GM23338 (cell line): ENCODE measurements at places on chromosomes 5 and 9. TPM values are rescaled to one million over a fixed set of nuclear protein-coding genes. Genes with fewer than 3 reads are reported as not detected.

- no peak for DNase-seq
Observed at GRCh38 chr9:89461265-89461664, 36.6 kb downstream of the SEMA4D start.

PCDHA5 gene
- 1.4 and 3.1 TPM in 2 replicates for total RNA-seq

DNA sequence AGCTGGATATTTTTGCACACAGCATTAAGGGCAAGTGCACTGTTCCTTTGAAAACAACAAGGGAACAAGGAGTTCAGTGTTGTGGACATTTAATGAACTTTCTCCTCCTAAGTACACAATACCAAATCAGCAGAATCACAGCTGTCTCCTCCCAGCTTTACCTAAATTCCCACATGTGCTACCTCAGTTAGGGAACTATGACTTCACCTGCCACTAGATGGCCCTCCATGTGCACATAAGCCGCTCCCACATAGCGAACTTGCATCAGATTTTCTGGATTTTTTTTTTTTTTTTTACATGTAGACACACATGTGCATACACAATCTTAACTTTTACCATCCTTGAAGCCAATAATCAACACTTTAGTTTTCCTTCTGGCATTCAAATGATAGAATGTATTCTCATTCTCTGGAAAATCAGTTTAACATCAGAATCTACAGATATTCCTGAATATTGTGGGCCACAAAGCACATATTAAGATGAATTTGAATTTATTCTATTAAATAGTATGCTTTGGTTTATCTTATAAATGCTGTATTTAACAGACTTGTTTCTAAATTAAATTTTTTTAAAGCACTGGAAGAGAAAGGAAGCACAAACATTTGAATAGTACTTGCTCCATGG lies 123.6 kb downstream of the PALM2AKAP2 start:
- peak; percentile 81 for DNase-seq

- no peak for DNase-seq
Observed at GRCh38 chr9:108852079-108852478, 3.7 kb downstream of the ACTL7B start.

TRPM3 gene
- total RNA-seq = 6.0 and 8.2 TPM in 2 replicates

- DNase-seq = no peak
Observed at GRCh38 chr5:1541702-1542400, 18.1 kb upstream of the LPCAT1 start.

REEP2 gene
- total RNA-seq = 23.0 and 29.8 TPM in 2 replicates

DNA sequence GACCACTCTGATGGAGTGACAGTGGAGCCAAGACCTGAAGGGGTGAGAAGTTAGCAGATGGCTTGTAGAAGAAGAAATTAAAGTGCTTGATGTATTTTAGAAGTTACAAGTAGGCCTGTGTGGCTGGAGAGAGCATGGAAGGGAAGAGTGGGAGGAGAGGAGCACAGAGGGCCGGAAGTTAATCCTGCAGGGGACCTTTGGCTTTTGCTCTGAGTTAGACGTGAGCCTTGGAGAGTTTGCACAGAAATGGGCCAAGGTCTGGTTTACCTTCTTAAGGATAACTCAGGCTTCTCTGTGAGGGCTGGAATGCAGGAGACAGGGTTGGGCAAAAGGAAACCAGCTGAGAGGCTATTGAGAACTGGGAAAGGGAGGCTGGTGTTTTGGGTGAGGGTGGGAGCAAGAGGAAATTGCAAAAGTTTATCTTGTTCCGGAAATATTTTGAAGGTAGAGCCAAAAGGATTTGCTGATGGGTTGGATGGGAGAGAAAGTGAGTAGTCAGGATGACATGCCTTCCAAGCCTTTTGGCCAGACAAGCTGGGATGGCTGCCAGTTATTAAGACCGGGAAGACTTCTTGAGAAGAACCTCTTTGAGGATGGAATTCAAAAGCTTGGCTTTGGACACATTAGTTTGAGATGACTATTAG lies 17.5 kb upstream of the F2RL1 start:
- no peak for DNase-seq

CDHR2 gene
- total RNA-seq = not detected in 2 replicates

DNA sequence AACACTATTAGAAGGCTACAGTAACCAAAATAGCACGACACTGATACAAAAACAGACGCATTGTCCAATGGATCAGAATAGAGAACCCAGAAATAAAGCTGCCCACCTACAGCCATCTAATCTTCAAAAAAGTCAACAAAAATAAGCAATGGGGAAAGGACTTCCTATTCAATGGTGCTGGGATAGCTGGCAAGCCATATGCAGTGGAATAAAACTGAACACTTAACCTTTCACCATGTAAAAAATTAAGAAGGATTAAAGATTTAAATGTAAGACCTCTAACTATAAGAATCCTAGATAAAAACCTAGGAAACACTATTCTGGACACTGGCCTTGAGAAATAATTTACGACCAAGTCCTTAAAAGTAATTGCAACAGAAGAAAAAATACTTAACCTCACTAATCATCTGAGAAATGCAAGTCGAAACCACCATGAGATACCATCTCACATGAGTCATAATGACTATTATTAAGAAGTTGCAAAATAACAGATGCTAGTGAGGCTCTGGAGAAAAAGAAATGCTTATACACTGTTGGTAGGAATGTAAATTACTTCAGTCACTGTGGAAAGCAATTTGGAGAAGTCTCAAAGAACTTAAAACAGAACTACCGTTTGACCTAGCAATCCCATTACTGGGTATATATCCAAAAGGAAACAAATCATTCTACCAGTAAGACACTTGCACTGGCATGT lies 203.3 kb upstream of the CDH9 start:
- no peak for DNase-seq

GRCh38 chr5:91638010-91638409 lies 254.9 kb upstream of the ARRDC3 start:
- no peak for DNase-seq

GPRIN1 gene
- total RNA-seq = 11.7 and 14.6 TPM in 2 replicates

INSL6 gene
- total RNA-seq = not detected in 2 replicates

DNA sequence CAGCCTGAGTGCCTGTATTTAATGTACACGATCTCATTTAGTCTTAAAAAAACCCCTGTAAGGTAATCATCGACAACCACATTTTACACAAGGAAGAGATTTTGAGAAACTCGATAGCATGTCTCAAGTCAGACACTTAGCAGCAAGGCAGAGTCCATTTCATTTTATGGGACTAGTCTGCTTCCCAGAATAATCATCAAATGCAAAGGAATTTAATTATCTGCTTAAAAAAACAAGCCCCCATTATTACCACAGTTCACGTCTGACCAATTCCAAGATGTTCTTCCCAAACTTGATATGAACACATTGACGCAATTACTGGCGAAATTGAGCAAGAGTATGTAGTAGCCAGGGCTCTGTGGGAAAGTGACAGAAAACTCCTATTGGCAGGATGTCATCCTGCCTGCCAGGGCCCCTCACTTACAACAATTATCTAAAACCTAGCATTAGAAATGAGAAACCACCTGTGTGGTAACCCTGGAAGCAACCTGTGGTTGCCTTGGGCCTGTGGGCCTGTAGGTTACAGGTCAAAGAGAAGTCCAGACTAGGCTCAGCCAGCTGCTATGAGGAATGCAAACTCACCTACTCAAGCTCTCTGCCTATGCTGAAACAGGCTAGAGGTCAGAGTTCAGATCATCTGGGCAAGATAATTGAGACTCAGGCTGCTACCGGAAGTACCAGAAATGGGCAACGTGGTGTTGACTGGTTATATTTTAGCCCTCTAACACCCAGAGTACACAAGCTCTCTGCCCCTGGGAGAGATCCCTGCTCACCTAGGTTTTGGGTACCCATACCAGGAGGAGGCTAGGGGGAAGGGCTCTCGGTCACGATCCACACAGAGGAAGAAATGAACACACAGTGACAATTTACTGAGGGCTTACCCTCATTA lies 1.6 kb downstream of the B4GALT1 start:
- DNase-seq = no peak

- DNase-seq = peak; percentile 27
Observed at GRCh38 chr5:92378966-92379611, 996.0 kb upstream of the ARRDC3 start.

PCDHGA1 gene
- total RNA-seq = 1.7 and 2.2 TPM in 2 replicates

- DNase-seq = no peak
Observed at GRCh38 chr5:148978370-148979082, 84.3 kb downstream of the SH3TC2 start.

DNA sequence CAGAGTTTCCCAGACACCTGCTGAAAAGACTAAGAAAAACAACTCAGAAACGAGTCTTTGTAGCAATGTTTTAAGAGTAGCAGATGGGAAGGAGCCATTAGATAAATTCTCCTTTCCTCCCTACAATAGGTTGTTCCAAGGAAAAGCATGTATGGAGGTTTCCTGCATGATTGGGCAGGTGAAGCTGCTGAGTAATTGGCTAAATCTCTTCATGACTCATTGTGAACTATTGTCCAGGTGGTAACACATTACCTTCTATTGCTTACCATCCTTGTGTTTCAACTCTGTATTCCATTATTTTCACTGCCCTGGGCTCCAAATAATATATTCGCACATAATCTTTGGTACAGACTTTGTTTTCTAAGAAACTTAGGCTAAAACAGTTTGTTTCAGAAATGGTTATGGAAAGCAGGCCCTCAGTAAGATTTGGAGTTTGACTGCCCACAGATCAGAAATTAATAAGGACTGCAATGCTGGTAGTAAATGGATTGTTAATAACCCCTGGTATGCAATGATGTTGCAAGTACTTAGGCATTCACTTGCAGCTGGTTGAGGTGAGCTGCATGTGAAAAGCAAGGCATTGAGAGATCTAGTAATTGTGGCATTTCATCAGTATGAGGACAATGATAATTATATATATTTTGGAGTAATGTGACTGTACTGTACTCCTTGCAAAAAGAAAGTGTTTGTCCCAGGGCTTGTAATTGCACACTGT lies 281.4 kb upstream of the VLDLR start:
- DNase-seq = no peak

DNA sequence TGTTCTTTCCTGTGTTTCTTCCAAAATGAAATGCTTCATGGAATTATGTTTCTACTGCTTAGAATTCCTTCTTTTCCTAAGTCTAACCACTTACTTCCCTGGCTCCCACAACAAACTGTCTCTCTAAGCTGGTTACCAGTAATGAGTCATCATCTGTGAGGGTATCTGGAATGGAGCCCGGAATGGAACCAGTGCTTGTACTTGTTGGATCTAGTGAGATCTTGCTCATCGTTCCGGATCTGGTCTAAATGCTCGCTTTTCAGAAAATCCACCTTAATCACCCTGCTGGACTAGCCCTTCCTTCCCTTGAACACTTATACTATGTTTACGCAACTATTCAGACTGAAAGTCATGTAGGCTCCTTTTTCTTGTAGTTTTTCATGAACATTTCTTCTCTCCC lies 184.8 kb downstream of the PBX3 start:
- no peak for DNase-seq
